ENCODE measurements at places on chromosomes 4 and X.

GRCh38 chrX:142999199-142999701, 26.5 kb upstream of the SPANXN4 start:
- DNase-seq: no peak

DNA sequence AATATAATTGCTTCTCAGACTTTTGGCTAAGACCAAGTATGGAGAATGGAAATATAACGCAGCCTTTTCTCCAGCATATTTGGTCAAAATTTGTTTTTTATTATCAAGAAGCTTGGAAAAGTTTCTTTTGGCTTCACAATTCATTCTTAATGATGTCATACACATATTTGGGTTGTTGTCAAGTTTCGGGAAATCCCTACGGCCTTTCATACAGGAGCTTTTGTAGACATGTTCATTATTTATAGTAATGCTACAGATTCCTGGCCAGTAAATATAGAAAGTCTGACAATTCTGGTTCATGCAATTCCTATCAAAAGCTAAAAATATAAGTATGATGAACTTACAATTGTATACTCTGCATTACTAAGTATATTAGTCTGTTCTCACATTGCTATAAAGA, 112.9 kb downstream of the IRF2 start:
- DNase-seq: no peak

GRCh38 chr4:114277690-114278089, 298.2 kb upstream of the ARSJ start:
- no peak for DNase-seq

- no peak for DNase-seq
Measured at GRCh38 chr4:119240128-119240527, 27.6 kb downstream of the USP53 start.

- DNase-seq: no peak
Measured at GRCh38 chr4:20954541-20954940, 254.3 kb downstream of the PACRGL start.

GRCh38 chr4:11259837-11260236, 168.9 kb downstream of the HS3ST1 start:
- no peak for DNase-seq

- no peak for DNase-seq
Measured at GRCh38 chrX:135331525-135331924, 22.2 kb downstream of the ETDC start.

DNA sequence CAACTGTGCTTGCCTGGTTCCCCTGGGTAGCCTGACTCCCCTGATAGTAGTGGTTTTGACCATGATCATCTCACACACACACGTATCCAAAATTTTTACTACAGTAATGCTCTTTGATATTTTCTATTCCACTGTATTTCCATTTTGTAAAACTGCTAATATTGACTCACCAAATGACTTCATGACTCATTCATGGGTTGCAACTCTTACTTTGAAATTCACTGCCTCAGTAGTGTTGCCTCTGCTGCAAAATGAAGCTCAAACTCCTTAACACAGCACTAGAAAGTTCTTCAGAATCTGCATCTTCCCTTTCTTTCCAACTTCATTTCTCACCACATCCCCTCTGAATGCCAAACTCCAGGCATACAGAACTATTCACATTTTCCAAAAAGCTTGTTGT, 20.3 kb downstream of the QRFPR start:
- no peak for DNase-seq
